ENCODE measurements at places on chromosomes 7 and 10.

DNA sequence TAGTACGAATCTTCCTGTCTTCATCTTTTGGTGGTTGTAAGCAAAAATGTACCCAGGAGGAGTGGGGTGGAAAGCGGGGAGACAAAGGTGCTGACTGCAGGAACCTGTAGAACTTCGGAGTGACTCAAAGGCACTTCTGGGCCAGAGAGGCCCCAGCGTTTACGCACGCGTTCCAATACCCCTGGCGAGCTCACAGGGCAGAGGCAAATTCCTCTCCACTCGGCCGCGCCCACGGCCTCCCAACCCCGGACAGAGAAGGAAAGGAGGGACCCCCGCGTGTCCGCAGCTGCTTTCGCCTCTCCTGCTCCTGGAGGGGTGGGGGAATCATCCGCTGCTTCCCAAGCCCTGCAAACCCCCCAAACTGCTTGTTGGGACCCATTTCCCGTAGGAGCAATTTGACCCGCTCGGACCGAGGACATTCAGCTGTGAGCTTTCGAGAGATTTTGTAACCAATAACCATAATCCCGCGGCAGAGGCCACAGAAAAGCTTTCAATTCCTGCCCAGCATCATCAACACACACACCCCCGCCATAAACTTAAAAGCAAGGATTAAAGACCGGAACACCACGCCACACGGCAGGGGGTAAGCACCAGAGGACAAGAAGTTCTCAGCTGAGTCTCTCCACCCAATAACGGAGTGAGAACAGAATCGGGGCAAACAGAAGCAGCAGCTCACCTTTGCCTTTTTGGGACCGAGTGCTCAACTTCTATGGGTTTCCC, 2.3 kb downstream of the IGF2BP3 start:
- no peak for DNase-seq

DNA sequence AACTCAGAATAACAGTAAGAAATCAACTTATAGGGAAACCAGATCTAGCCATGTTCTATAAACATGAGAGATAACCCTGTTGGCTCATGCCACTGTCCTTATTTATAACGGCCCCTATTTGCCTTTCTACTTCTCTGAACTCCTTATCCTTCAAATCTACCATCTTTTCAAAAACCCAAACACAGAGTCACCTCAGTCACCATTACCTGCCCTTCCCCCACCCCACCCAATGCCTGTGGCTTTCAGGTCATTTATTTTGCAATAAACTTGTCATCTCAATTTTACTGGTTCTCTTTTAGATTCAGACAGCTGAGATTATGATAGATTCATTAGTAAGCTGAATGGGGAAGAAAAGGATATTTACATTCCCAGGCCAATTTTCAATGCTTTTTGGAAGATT, 53.6 kb downstream of the KMT2C start:
- DNase-seq = no peak

DNA sequence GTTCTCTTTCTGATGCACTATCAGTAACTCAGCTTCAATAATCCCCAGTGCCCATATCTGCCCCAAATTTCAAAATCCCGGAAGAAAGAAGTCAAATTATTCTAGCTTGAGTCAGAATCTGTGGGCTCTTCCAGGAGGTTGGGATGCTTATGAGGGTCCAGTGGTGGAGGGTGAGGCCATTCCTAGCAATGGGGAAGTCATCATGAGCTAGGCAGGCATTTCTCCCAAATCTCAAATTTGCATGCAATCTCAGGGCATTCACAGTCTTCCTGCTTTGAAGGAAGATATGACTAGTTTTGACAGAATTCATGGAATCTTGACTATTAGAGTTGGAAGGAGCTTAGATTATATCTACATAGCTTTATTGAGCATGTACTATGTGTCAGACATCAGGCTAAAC, 164.3 kb upstream of the AGK start:
- no peak for DNase-seq

DNA sequence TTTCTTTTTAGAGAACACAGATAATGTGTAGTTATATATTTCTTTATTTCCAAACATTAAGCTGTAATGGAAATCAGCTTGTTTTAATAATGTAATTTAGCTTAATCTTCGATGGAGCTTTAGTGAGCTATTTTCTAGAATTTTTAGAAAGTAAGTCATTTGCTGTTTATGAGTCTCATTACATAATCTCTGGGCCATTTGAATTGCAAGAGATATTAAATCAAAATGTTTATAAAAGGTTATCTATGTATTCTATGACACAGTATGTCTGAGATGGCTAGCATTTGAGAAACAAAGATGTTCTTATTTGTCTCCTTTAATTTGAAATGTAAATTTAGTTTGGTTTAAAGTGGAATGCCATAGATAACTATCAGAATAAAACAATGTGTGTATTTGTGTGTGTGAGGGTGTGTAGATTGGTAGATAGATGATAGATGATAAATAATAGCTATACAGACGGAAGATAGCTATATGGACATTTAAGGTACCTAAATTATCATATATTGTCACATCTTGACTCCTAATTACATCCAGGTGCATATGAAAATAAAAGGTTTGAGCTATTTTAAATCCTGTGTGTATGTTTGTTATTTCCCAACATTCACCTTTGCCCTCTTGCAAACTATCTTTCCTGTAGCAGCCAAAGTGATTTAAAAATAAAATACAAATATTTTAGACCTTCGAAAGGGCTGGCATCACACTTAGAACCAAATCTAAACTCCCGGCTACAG, 478.0 kb upstream of the KLF6 start:
- DNase-seq = no peak

DNA sequence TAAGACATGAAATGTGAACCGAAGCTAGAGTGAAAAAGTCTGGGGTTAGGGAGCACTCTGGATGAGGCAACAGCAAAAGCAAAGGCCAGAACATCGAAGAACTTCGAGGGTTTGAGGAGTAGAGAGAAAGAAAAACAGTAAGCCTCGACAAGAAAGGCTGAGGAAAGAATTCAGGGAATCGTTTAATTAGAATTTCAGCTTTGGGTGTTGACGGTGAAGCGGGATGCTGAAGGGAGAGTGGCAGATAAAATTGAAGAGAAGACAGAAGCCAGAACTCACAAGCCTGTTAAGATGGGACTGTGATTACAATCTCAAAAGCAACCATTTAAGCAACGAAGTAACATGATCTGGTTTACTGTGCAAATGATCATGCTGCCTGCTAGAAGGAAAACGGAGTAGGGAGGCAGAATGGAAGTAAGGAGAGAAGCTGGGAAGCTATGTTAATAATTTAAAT, 2.1 kb downstream of the TRDMT1 start:
- no peak for DNase-seq

DNA sequence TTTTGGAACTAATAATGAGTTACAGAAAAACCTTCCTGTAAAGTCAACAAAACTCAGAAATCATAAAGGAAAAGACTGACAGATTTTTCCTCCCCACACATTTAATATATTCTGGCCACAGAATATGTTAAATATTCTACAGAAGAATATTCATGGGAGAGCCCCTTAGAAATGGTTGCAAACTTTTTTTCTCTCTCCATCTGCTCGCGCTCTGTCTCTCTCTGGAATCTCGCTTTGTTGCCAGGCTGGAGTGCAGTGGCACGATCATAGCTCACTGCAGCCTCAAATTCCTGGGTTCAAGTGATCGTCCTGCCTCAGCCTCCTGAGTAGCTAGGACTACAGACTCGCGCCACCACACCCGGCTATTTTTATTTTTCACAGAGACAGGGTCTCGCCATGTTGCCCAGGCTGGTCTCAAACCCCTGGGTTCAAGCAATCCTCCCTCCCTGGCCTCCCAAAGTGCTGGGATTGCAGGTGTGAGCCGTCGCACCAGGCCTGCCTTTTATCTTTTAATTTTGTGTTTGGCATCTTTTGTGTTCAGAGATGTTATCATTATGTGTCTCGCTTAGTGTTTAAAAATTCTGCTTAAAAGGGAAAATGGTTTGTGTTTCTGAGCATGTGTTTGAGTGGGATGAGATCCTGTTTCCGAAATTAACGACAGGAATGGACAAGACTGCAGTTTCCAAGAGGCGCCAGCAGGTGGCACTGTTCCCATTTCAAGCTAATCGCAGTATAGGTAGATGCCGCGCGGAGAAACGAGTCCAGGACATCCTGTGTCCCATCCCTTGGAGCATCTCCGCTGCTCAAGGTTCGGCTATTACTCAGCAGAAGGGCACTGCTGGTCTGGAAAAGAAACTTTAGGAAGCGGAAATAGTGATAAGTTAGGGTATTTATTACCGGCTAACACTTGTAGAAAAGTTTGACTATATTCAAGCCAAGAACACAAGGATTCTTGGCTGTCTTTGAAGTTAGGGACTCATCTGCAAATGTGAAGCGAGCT, 23.1 kb upstream of the ST7 start:
- peak; percentile 71 for DNase-seq

- no peak for DNase-seq
Observed at GRCh38 chr10:50394832-50395231, 143.5 kb upstream of the ASAH2 start.

GRCh38 chr10:80924063-80924952, 386.6 kb downstream of the SH2D4B start:
- peak; percentile 9 for DNase-seq

- no peak for DNase-seq
Observed at GRCh38 chr10:78588194-78588811, 480.5 kb upstream of the ZMIZ1 start.

GRCh38 chr10:124035928-124036558, 57.4 kb downstream of the CHST15 start:
- DNase-seq = no peak

- DNase-seq = no peak
Observed at GRCh38 chr7:112161253-112162141, 44.7 kb downstream of the DOCK4 start.

DNA sequence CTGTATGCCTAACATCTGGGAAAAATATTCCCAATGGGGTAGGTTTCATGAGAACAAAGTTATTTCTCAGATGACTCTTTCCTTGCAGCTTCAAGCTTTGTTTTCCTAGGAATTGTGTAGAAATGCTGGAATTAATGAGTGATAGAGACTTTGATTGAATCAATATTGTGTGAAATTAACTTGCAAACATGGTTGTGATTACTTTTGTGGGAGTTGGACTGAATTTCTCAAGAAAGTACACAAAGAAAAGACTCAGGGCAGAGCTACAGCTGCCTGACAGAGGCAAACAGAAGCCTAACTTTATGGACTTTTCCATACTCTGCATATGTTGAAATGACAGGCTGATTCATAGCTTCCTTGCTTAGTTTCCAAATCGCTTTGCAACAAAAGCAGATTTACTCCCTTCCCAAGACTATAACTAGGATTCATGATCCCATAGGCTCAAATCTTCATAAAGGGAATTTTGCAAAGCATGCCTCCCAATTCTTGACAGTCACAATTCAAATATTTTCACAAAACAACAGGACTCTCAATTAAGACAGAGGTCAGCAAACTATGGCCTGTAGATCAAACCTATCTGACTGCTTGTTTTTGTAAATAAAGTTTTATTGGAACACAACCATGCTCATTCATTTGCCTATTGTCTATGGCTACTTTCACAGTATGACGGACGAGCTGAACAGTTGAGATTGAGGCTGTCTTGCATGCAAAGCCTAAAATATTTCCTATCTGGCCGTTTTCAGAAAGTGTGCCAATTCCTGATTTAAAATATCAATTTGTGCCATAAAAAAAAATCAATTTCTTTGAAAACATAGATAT, 27.6 kb downstream of the NRP1 start:
- DNase-seq = no peak

DNA sequence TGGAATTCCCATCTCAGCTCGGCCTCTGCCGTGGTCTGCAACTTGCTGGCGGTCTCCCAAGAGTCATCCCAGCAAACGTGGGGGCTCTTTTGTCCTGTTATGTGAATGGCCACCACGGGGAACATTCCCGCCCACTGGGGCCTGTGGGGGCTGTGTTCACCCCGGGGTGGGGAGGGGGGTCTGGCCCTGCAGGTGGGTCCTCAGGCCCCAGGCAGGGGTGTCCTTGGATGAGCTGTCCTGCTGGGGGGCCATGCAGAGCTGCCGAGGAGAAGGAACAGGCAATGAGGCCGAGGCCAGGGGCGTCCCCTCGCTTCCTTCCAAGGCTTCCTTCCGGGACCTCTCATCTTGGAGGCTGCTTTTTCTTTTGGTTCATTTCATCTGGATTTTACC, 24.4 kb upstream of the PITRM1 start:
- no peak for DNase-seq

DNA sequence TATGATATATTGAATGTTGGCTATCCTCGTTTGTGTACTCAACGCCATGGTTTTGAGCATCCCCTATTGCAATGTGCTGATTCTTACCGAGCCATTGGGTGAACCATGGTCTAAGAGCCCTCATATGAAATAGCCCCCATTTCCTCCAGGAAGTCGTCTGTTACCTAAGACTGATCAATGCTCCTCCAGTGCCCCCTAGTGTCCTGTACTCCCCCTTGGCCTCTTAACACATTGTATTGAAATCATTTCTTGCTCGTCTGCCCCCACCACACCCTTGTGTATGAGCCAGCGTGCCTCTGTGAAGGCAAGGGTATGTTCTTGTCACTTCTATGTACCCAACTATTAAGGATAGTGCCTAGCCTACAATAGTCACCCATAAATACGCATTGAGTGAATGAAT, 11.2 kb upstream of the SLC35B4 start:
- peak; percentile 32 for DNase-seq

All from putamen (tissue), 1 donor.